ENCODE measurements at places on chromosomes 13 and 19.

DNA sequence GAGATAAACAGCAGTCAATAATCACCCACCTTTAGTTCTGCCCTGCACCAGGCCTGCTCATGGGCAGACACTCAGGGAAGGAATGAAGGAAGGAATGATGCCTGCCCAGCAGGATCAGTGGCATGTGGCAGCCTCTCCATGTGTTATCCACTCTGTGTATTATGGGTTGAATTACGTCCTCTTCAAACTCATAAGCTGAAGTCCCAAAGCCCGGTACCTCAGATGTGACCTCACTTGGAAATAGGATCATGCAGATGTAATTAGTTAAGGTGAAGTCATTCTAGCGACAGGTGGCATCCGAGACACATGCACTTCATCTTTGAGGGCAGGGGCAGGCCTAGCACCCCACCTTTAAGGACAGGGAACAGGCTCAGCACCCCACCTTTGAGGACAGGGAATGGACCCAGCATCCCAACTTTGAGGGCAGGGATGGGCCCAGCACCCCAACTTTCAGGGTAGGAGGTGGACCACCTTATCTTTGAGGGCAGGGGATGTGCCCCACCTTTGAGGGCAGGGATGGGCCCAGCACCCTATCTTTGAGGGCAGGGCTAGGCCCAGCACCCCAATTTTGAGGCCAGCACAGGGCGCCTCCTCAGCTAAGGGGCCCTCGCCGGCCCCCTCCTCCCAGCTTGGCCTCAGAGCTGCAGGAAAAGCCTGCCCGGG lies 127.6 kb downstream of the URI1 start:
- peak; percentile 74 for DNase-seq

DNA sequence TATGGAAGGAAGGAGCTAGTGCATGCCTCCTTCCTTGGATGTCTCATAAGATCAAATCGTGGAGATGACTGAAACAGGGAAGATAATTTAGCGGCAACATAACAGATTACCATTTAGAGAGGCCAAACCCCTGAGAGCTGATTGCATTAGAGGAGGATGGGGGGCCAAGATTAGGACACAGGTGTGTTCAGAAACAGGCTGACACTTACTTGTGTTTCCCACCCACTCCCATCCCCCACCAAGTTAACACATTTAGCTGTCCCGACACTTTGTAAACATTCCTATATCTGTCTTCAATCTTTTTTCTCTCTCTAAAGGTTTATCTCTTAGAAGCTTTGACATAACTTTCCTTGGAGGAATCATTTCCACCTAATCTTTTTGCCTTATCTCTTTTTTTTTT lies 48.8 kb upstream of the KCTD4 start:
- DNase-seq = no peak

DNA sequence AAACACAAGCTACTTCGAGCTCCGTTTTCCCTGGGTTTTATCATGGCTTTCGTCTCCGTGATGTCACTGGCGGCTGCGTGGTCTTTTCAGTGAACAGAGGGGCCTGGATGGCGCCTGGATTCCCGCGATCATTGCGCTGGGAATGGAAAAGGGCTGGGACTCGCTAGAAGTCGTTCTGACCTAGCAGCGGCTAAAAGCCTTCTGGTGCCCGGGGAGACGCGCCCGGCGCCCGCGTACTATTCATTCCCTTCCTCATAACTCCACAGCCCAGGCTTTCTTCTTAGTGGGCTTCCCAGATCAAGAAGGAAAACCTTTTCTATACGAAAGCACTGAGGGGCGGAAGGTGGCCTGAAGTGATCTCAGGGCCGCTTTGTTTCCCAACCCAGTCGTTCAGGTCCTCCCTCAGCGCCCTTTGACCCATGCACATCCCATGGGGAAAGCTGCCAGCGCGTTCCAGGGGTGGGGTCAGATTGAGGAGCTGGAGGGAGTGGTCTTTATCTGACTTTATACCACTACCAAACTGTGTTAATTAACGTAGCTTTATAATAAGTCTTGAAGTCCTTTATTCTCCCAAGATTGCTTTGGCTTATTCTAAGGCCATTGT lies 96.6 kb downstream of the ELF1 start:
- DNase-seq = no peak

- DNase-seq = peak; percentile 32
These were observed 767 bp upstream of the GADD45B start for GRCh38 chr19:2475018-2475701.

GRCh38 chr13:53191091-53191490 lies 162.5 kb downstream of the OLFM4 start:
- no peak for DNase-seq

- peak; percentile 60 for DNase-seq
These were observed 9.0 kb upstream of the ATXN8OS start for GRCh38 chr13:70098669-70099068.

DNA sequence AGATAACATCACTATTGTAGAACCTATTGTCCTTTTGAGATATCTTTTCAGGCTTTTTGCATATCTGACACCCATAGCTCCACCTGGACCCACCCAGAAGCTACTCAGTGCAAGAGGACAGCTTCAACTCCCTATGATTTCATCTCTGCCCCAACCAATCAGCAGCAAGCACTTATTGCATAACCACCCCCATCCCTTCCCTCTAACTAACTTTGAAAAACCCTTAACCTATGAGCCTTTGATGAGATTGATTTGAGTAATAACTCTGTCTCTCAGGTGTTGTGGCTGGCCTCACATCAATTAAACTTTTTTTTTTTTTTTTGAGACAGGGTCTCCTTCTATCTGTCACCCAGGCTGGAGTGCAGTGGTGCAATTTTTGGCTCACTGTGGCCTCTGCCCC lies 13.4 kb upstream of the MTRF1 start:
- DNase-seq = no peak

DNA sequence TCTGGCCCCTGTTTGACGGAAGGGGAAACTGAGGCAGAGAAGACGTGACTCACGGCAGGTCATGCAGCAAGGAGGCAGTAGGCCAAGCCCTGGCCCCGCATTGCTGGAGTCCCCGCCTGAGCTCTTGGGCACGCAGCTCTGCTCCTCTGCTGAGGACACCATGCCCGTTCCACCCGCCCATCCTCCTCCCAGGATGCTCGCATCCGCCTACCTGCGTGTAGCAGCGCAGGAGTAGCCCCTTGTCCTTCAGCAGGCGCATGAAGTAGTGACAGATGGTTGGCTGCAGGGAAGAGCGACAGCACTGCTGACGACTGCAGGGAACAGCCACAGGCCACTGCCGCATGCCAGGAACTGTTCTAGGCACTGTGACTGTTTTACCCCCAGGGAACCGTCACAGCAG lies 10.5 kb downstream of the SIRT2 start:
- no peak for DNase-seq

GRCh38 chr19:23800271-23800670 lies 41.6 kb upstream of the ZNF681 start:
- no peak for DNase-seq

DNA sequence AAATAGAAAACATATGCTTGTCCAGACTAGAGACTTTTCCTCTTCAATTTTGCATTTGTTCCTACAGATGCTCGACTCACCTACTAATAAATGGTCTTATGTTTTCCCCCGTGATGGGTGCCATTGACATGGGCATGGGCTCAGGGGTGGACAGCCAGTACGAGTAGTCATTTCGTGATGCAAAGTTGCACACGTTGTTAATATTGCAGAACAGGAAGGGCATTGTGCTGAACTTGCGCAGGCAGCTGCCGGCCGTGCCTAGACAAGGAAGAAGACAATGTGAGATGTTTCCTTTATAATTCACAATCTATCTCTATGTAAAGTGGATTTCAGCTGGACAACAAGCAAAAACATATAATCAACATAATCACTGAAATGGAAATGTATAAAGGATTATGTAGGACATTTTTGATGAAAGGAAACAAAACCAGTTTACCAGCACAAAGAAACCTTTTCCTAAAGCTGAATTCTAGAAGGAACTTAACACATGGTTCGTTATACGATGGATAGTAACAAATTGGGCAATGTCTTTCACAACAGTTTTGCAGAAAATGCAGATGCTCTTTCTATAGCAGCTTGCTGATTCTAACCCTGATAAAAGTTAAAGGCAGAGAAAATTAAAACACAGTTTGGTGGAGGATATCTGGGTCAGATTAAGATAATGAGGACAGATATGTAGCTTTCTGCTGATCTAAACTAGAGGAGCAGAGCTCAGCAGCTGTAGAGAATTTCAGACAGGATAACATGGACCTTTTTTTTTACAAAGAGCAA lies 145.7 kb downstream of the COL4A1 start:
- no peak for DNase-seq

DNA sequence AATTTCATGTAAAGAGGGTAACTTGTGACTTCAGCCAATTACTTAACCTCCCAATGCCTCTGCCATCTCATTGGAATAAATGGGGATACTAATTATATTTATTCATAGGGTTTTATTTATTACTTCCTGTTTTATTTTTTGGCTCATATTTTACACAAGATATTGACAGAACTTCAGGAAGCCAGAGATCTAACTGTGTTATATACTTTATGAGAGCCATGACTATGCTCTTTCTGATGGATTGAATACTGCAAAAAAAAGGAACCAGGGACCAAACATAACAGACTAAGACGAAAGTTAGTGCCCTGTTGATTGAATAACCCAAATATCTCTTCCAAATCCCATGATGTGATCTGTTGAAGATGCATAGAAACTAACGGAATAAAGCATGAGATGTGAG lies 243.3 kb upstream of the STARD13 start:
- no peak for DNase-seq

DNA sequence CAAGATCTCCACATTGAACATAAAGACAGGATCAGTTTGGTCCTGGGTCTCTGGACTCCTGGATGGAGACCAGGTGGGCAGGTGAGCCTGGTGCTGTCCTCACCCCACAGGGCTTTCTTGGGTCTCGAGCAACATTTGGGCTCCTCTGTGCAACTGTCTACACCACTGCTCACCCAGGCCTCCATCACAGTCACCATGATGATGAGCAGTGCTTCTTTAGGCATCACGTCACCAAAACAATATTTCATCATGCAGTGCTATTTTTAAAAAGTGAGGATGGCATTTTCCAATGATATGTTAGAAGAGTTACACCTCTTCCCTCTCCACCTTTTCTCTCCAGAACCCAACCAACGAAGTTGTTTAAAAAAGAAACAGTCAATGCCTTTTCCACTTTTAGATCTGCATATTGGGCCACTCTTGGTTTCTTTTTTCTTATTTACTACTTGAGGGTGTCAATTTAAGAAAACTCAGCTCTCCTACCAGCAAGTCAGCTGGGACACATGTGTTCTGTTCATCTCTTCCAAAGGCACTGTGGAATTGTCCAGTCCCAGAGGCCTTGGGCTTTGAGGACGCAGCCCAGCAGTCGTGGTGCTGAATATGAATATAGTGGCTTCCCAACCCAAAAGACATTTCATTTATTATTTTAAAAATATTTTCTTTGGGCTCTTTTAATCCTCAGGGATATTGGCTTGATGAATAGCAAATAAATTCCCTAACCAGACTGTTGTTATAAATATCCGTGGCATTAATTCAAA lies 405.7 kb downstream of the KCNRG start:
- no peak for DNase-seq

DNA sequence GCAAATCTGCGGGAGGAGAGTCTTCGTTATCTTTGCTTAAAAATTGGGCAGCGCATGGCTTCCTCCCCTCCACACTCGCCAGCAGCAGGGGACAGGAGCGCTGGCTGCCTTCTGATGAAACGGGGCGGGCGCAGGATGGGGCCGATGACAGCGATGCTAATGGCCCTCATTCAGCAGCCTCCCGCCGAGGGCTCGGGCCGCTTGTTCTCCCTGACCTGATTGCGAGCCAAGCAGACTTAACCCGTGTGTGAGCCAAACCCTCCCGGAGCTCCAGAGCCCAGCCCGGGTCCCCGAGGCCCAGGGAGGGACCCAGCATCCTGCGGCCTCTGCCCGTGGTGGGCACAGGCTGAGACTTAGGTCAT lies 90.3 kb downstream of the KDM4B start:
- DNase-seq = no peak

GRCh38 chr19:36646746-36647145 lies 19.9 kb downstream of the ZNF461 start:
- no peak for DNase-seq

- DNase-seq = no peak
These were observed 290.0 kb downstream of the KCTD12 start for GRCh38 chr13:76596216-76596615.

GRCh38 chr19:17393914-17394313 lies at the start of gene CCDC194:
Gene CCDC194, minus strand, starts transcription at chr19:17394196. Its CDS starts 38 bp downstream, at chr19:17394158.
- no peak for DNase-seq

DNA sequence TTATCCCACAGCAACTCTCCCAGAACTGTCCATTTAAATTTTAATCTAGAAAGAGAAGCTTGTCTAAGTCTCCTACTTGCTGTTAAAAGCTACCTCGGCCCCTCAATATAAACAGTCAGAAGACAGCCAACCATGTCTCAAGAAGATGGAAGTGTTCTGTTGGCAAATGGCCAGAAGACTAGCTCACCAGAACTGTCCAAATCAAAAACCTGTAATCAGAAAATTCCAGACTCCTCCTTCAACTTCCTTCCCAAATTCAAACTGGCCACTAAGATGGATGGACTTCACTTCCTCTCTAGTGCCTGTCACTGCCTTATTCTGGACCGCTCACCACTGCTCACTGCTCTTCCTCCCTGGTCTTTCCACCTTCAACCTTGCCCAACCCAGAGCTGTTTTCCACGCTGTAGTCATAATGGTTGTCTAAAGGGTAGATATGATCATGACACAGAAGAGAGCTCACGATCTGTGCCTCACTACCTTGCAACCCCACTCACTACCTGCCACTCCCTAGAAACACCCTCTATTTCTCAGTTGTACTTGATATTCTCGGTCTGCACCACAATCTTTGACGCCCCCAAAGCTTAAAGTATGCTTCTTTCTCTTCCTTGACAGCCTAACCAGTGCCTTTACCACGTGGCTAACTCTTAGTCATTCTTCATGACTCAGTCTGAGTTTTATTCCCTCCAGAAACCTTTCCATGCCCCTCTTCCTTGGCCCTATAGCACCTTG lies 9.2 kb downstream of the FGF14 start:
- DNase-seq = no peak

GRCh38 chr13:114296902-114297301 lies 15.5 kb downstream of the UPF3A start:
- DNase-seq = no peak

- DNase-seq = no peak
These were observed 433.3 kb upstream of the SLITRK1 start for GRCh38 chr13:84315527-84315926.

DNA sequence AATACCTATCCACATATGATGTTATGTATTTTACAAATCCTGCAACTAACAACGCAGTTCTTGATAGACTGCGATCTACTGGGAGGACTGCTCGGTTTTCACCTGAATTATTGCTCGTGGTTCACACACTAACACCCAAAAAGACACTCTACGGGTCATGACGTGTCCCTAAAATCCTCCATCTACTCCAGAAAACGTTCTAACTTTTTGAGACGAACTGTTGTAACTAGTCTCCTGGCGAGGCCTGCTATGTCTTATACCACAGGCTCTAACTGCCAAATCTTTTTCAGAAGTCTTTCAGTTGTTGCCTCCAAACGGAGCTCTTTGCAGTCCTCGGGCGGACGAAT lies 108.2 kb downstream of the KCNRG start:
- DNase-seq = no peak

GRCh38 chr13:95168191-95168590 lies 133.1 kb downstream of the ABCC4 start:
- no peak for DNase-seq

GRCh38 chr19:28074773-28075172 lies 1138.2 kb downstream of the UQCRFS1 start:
- no peak for DNase-seq

Measured in NCI-H2171 treated with DMSO at 0.1 percent for 48 hours (cell line).